SW 1271 (cell line): ENCODE measurements at places on chromosomes 7 and 10.

DNA sequence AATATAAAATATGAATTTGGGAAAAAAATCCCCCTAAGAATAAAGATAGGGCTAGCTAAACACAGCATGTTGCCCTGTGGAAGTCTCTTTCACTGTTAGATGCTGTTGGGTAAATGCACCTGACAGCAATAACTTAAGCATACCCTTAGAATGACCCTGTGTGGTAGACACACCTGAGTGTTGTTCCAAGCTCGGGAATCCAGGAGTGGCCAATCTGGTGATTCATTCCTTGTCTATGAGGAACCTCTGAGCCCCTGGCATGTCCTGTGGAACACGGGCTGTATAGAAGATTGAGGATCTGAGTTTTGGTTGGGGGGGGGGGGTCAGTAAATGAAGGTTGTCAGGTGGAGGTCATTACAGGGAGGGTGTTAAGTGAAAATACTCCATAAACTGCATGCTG lies 730.0 kb upstream of the IGFBP3 start:
- no peak for DNase-seq

- DNase-seq, result no peak
These were observed 270.7 kb downstream of the RPS24 start for GRCh38 chr10:78304091-78305045.

GRCh38 chr7:44259547-44260457 lies 59.0 kb downstream of the YKT6 start:
- DNase-seq, result no peak

GRCh38 chr10:47378183-47378510 lies 5.9 kb downstream of the ZNF488 start:
- DNase-seq, result no peak

DNA sequence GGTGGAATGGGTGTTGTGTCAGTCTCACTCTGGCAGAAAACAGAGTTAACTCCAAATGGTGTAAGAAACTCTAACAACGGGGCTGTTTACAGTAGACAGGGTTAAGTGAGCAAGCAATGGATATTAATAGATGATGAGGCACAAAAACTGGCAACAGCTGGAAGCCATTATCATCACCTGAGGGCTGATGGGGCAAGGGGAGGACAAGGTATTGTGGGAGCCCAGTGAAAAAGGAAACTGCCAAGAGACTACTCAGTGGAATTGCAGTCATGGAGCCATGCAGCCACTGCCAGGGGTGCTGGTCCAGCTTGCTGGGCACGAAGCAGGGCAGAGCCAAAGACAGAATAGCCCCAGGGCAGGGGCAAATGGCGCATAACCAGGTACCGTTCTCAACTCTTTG lies 260.7 kb downstream of the BICC1 start:
- DNase-seq, result no peak

DNA sequence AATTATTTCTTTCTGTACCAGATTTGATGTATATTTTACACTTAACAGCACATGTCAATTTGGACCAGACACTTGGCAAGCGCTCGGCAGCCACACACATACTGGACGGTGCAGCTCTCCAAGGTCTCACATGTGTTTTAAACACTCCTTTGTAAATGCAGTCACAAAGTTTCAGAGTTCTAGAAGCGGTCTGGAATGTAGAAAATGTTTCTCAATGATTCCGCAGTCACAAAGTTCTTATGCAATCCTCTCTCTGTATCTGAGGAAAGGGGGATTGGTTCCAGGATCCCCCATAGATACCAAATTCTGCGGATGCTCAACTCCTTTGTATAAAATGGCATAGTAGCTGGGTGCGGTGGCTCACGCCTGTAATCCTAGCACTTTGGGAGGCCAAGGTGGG lies 253.0 kb upstream of the GRB10 start:
- DNase-seq, result no peak

GRCh38 chr10:34348917-34349485 lies 466.1 kb downstream of the PARD3 start:
- DNase-seq, result no peak

- no peak for DNase-seq
These were observed 36.2 kb upstream of the FAM133B start for GRCh38 chr7:92626281-92626809.

DNA sequence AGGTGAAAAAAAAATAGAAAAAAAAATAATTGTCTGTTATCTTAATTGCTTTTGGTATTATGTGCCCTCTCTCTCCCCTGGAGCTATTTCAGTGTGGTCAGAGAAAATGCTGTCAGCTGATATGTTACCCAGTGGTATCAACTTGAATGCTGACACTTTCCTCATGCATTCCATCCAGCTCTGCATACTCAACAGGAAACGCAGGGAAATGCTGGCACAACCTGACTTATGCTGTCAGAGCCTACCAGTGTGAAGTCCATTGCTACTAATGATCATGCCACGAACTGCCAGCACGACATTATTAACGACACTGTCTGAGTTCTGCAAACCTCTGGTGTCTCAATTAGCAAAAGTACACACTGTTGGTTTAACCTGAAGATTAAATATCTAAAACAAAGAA lies 182.8 kb downstream of the ZWINT start:
- DNase-seq, result no peak

GRCh38 chr7:120402079-120402767 lies 129.2 kb downstream of the KCND2 start:
- no peak for DNase-seq

- peak; percentile 44 for DNase-seq
These were observed at the start of gene SH2B2 for GRCh38 chr7:102286237-102287110. Gene SH2B2 (plus strand): TSS chr7:102286868. CDS start chr7:102300551, 13,683 bp downstream.

DNA sequence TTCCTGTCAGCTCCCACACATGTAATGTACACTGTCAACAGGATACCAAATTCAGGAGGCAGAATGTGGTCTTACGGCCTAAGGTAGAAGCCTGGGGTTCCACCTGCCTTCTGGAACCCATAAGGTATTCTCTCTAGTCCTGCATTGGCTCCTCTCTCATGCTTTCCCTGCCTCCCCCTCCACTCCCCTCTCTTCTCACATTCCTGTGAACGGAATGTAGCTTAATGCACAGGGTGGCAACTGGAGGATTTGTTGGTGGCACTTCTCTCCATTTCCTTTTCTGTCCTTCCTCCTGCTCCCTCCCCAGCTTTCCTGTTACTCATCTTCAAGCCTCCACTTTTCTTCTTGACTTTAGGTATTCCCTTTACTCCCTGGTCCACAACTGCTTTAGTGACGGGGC lies 11.5 kb upstream of the FLNC start:
- no peak for DNase-seq

DNA sequence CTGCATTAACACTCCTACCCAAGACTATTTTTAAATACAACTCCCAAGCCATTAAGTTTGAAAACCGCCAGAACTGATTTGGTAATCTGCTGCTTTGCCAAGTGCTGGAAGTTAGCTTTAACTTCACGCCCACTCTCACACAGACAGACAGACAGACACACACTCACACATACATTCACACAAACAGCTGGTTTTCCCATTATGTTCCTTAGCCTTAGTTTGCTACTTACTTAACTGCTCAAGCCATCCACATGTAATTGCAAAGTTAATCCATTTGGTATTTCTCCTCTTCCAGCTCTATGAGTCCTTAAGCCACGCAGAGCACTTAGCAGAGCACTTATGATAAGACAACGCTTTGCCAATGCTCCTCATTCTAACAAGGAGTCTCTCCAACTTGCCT lies 8.3 kb downstream of the COBL start:
- no peak for DNase-seq

DNA sequence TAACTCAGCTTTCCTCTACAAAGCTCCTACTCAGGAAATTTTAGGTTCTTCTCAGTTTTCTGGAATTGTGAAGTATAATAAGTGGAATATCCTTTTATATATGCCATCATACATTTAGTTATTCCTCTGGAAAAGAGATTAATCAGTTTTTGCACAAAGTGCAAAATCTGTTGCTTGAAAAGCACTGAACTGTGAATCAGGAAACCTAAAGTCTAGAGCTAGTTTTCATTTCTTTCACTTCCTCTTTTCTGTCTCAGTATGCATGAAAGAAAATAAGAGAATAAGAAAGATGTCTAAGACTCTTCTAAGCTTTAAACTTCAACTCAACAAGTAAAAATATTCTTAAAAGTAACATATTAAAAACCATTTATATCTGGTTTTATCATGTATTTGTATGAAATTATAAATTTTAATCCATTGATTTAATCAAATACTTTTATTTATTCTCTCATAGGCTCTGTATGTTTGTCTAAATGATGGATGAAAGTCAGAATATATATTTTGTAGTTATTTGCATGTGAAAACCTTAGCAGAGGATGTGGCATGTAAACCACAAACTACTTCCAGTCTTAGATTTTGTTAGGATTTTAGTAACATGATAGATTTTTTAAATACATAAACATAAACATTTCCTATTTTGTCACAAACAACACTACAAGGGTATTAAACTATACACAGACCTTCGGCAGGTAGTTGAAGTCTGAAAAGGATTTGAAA lies 1073.0 kb downstream of the XPNPEP1 start:
- DNase-seq, result no peak

- no peak for DNase-seq
These were observed 12.2 kb downstream of the SFTPA2 start for GRCh38 chr10:79547973-79548372.

- DNase-seq, result no peak
These were observed 312.1 kb downstream of the PRKG1 start for GRCh38 chr10:51386248-51386885.

DNA sequence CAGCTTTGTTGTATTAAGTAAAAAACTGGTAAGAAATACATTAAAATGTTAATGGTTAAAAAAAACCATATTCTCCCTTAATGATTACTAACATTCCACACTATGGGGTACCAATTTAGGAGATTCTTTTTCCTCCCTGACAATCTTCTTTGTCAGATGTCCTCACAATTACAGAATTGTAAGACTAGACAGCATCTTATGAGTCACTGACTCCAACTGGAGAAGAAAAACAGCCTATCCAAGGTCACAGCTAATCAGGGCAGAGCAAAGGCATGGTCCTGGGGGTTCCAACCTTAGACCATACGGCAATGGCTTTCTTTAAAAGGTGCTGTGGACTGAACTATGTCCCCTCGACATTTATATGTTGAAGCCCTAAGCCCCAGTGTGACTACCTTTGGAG lies 127.6 kb downstream of the DLG5 start:
- no peak for DNase-seq

DNA sequence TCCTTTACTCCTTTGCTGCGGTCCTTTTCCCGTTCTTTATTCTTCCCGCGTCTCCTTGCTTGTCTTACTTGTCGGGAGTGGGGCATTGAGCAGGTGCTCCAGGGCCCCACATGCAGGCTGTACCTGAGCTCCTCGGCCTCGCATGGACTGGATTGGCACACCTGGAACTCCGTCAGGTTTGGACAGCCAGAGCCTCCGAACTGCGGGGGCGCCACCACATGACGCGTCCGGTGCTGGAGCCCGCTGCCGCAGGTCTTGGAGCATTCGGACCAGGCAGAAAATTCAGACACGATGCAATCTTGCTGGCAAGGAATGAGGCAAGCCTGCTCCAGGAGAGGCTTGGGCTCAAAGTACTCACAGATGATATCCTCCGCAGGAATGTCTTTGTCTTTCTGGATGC lies 195.7 kb downstream of the THSD7A start:
- DNase-seq, result no peak
